NCI-H2171 (cell line): ENCODE measurements at places on chromosomes 5 and 9.

GRCh38 chr9:19156805-19157204 is 29.5 kb upstream of the PLIN2 start:
- DNase-seq, result no peak

GRCh38 chr5:41156739-41157138 is 56.6 kb downstream of the C6 start:
- no peak for DNase-seq

DNA sequence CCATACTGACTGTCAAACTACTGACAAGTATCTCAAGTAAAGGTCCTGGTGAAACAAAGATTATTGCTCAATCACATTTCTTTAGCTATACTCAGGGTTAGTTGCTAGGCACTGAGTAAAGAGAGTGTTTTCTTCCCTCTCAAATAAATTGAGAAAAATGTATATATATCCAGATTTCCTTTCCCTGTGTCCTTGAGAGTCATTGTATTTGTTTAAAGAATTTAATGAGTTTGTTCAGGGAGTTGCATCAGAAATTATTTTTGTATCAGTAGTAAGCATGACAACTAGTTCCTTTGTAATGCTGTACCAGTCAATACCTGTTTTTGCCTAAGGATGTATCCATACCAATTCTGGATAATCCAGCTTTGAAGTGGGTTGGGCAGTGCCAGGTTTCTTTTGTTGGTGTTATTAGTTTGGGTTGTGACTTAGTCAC is 3.2 kb upstream of the ANKHD1 start:
- DNase-seq, result no peak

- no peak for DNase-seq
These were observed 15.2 kb downstream of the ENHO start for GRCh38 chr9:34507556-34507955.

DNA sequence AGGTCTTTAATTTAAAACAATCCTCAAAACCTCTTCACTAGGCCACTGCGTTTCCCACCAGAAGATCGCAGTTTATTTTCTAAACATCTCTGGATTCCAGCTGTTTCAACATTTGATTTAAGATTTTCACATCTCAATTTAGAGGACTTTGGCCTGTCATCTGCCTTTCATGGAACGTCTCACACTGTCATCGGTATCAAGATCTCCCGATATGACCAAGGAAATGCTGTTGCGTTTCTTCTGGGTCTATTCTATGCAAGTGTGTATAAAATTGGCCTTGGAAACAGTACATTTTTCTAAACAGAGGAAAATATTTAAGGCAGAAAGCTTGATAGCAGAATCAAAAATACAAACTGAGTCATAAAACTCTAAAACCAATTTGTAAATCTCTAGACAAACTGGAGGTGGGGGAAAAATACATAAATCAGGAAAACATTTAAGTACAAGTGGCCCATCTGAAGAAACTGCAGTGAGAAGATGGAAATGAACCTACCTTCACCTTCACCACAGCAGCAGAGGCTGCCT is 53.6 kb upstream of the SIMC1 start:
- no peak for DNase-seq

- no peak for DNase-seq
These were observed 55.4 kb downstream of the HINT1 start for GRCh38 chr5:131109540-131110255.

DNA sequence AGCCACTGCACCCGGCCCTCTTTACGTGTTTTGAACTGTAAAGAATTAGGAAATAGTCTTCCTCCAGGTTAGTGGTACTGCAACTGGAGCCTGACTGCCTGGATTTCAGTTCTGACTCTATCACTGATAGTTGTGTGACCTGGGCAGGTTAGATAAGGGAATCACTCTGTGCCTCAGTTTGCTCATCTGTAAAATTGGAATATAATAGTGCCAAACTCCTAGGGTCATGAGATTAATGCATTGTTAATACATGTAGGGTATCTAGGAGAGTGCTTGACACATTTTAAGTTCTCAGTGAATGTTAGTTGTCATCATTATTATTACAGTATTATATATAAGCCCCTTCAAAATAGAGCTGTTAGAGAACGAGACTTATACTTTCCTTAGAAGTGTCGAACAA is 72.5 kb upstream of the FSD1L start:
- no peak for DNase-seq

DNA sequence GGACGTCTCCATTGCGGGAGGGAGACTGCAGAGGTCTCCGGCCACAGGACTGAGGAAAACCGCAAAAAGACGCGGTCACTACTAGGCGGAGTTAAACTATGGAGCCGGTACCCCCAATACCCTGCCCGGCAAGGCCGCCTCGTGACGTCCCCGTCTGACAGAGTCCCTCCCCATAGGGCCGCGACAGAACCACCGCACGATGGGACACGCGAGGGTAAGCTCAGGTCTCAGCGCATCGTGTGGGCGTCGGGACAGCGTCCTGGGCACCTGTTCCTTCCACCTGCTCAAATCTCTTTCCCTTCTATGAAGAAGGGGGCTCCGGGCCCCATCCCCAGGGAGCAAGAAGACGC is 35.2 kb upstream of the GLDC start:
- no peak for DNase-seq

DNA sequence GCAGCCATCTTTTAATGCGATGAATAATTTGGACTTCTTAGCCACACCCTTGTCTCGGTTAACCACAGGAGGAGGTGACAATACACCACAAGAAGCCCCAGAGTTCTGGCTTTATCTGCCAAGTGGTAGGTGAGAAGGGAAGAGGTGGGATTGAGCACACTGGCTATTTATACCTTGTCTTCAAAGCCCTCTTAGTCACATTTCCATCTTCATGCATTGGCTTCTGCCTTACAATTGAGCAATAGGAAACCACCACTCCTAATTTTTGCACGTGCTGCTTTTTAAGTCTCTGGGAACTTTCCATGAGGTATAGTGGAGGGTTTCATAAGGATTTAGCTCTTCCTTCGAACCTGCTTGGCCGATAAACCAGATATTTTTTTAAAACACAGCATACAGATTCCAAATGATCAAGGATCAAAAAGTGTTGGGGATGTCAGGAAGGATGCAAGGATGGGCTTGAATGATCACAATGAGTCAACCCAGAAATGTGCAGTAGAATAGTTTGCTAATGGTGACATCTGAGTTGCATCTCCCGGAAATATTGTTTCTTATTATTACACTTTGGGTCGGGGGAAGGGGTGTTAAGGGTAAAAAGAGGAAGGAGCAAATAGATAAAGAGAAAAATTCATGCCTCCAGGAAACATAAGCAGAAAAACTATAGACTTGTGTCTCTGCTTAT is 25.5 kb downstream of the PLAC8L1 start:
- DNase-seq, result no peak

- DNase-seq, result no peak
These were observed 152.3 kb downstream of the KDM4C start for GRCh38 chr9:6910032-6910431.

DNA sequence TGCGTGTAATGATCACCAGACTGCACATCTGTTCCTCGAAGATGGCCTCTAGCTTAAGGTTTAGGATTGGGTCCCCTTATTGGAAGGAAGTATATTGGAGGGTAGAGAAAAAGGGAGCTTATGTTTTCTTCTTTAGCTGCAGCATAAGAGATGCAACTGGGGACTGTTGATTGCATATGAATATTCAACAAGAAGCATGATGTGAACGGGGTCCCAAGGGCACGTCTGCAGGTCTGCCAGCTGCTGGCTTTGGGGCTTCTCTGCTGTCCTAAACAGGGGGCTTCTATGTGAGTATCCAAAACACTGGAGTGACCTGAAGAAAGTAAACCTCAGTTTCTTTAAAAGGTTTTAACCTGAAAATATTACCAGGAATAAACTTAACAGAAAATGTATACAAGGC is 3.6 kb upstream of the BNIP1 start:
- no peak for DNase-seq

GRCh38 chr9:129929496-129930125 is 94.4 kb downstream of the USP20 start:
- no peak for DNase-seq

- no peak for DNase-seq
These were observed 872 bp downstream of the LIX1 start for GRCh38 chr5:97141539-97141938.

GRCh38 chr5:179125789-179126505 is 65.8 kb downstream of the ZNF354C start:
- DNase-seq, result no peak

DNA sequence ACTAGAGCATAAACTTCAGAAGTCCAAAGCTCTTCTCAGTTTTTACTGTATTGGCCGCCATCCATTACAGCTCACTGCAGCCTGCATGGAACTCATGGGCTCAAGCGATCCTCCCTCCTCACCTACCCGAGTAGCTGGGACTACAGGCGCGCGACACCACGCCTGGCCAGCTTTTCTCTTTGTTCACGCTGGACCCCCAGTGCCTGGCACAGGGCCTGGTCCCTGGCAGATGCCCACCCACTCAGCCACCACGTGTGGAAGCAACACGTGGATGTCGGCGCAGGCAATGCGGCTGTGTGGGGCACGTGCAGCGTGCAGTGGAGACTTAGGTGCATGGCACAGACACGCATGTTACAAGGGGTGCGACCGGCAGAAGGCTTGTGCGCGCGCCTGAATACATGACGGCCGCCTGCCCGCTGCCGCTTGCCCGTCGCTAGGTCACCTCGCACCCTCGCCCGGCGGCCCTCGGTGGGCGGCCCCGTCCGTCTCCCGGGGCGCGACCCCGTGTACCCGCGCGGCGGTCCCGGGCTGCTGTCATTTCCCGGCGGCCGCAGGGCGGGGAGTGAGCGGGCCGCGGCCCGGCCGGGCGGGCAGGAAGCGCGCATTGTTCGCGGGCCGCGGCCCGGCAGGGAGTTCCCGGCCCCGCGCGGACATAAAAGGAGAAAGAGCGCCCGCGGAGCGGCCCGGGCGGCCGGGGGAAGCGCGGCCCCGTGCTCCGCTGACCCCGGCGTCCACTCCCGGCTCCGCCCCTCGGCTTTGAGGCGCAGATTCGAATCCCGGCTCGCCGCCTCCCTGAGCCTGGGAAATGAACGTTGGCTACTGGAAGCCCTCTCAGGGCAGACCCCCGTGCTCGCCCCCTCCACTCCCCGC is 24.1 kb upstream of the PTGS1 start:
- no peak for DNase-seq

DNA sequence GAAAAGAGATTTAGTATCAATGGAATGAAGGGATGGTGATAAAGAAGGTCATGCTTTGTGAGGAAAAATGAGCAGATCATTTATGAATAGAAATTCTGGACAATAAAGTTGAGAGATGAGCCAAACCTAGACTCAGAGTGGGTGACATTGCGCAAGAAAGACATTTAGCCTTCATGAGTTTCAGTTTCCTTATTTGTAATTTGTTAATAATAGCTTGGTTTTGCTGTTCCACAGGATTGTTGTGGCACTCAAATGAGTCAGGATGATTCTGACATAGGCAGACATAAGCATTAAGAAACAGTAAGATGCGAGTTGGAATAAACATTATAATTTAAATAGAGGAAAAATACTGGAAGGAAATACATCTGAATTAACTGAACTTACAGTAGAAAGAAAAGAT is 34.8 kb downstream of the ITGA2 start:
- no peak for DNase-seq

GRCh38 chr9:104108315-104108714 is 14.2 kb downstream of the SMC2 start:
- DNase-seq, result no peak

DNA sequence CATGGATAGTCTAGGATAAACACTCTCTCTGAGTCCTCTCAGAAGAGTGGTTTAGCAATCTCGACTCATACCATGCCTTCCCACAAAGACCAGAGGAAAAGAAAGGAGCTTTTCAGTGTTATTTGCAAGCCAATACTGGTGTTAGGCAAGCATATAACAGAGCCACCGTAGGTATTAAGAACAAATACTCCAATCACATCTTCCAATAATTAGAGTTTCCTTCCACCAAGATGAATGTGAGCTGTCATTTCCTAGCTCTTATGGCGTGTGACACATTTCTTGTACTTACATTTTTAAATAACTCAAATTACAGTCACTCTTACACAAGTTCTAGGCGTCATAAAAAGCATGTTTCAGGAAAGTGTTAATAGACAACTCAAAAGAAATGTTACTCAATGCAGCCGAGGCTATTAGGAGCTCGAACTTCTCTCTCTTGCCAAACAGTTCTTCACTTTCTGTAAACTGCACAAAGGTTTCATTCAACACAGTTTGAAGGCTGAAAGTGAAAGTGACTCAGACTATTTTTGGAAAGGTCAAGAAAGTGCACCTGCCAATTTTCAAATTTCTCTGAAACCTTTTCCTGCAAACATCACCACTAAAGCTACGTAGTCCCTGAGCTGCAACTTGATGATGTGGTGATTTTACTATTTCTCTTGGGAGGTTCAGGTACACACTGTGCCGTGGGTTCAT is 153.8 kb downstream of the AUH start:
- no peak for DNase-seq

DNA sequence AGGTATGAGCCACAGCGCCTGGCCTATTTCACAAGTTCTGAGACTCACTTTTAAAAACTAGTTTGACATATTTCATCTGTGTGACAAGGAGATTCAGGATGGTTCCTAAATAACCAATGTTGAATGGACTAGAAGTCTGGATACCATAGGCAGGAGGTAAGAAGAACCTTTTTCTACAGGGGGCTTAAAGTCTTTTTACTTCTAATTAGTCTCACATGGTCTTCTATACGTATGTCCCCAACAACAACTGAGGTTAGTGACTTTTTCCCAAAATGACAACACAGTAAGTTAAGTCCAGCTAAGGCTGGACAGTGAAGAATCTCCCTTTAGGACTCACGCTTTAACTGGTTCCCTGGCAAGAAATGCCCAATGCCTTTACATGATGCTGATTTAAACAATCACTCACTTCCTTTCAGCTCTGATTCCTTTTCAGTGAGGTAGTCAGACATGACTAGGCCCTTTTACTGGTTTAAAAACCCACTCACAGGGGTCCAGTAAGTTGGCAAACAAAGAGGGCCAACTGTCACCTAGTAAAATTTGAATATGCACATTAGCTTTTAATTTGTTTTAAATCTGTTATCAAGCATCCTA is 12.1 kb upstream of the HAUS6 start:
- DNase-seq, result no peak

DNA sequence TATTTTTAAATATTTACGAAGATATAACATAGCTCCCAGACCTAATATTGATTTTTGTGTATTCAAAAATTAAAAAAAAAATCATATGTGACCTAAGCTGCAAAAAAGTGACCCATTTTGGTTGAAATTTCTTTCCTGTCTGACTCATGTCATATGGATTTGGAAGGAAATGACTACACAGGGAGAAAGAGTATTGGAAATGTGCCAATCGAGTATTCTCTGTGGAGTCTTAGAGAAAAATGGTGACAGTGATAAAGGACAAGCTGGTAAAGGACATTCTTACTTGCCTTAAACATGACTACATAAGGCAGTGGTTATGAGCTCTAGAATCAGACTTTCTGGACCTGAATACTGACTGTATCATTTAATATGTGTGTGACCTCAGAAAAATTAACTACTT is 262.9 kb upstream of the PTPRD start:
- no peak for DNase-seq
